ENCODE measurements at places on chromosomes 11 and 22. TPM values are rescaled to one million over a fixed set of nuclear protein-coding genes. Genes with fewer than 3 reads are reported as not detected.

Gene CARNS1
- 4.5 TPM for total RNA-seq

Gene OR56A1
- not detected for total RNA-seq

Gene SLC22A25
- total RNA-seq, result not detected

Gene ZBTB16
- 3.1 TPM for total RNA-seq

Gene PDE3B
- 42.5 TPM for total RNA-seq

Gene POU2AF2
- not detected for total RNA-seq

Gene KCNE3
- total RNA-seq, result not detected

Gene TSPAN32
- total RNA-seq, result 7.6 TPM
